ENCODE measurements at places on chromosomes 1 and 21. TPM values are rescaled to one million over a fixed set of nuclear protein-coding genes. Genes with fewer than 3 reads are reported as not detected.

Gene CFAP45
- 0.39 TPM for total RNA-seq

Gene PLA2G2C
- not detected for total RNA-seq

Gene TDRD5
- 0.44 TPM for total RNA-seq

Gene NCMAP
- 150 TPM for total RNA-seq

Gene DDR2
- total RNA-seq = 120 TPM

Gene LCE1C
- not detected for total RNA-seq
